Progenitor cell of endocrine pancreas (in vitro differentiated cells): ENCODE measurements at places on chromosomes 6 and 20.
A peak's percentile ranks its signal among the peaks of the same experiment; 100 is the strongest.

- no peaks in the 10 kb centered on the region for H3K36me3 ChIP-seq
- H3K27ac ChIP-seq = no peak overlapping the region
- H3K4me1 ChIP-seq = no peaks in the 10 kb centered on the region
- H3K4me3 ChIP-seq = no peak overlapping the region
These were observed 72.8 kb downstream of the RIPOR3 start for GRCh38 chr20:50618537-50618936.

DNA sequence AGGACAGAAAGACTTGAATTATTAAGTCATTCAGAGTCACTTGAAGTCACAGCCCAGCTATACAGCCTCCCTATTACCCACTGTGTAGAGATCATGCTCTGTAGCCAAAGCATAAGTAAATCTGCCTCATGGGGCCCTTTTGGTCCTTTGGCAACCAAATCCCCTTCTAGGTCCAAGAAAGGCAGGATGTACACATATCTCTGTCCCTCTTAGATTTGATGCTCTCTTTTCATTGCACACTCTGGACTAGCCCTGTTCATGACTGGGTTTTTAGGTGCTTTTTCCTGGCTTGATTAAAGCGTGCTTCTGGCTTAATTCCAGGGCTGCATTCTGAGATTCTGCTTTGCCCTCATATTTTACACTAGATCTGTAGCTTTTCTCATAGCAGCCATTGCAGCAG, 296.8 kb downstream of the TENT5A start:
- no peaks in the 10 kb centered on the region for H3K27me3 ChIP-seq
- no peak overlapping the region for H3K4me3 ChIP-seq
- no peaks in the 10 kb centered on the region for H3K4me1 ChIP-seq

GRCh38 chr20:21100578-21101452, 5.3 kb downstream of the LINC00237 start:
- peaks cover 13% of the 10 kb centered on the region for H3K4me1 ChIP-seq
- DNase-seq = peak; percentile 11
- no peaks in the 10 kb centered on the region for H3K36me3 ChIP-seq
- H3K4me3 ChIP-seq = peak overlapping the region; percentile 72
- peak overlapping the region; percentile 80 for H3K27ac ChIP-seq

GRCh38 chr20:44471481-44471882, 4.2 kb upstream of the TTPAL start:
- peaks cover 7% of the 10 kb centered on the region for H3K4me1 ChIP-seq
- H3K4me3 ChIP-seq = no peak overlapping the region
- H3K36me3 ChIP-seq = no peaks in the 10 kb centered on the region
- peak overlapping the region; percentile 51 for H3K27ac ChIP-seq

DNA sequence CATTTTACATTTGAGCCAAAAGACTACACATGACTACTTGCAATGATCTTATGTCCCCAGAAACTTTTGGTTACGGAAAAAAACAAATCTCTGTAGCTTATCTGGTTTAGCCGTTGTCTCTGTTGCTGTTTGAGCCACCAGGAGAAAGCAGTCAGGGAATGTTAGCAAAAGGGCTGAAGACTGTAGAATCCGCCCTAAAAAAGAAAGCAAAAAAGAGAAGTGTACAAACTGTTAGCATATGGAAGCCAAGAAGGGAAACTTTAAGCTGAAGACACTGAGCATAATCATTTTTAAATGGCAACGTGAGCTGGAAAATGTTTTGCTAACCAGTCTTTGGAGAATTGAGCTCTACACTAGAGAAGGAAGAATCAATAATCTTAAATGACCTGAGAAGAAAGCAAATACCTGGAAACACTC, 69.9 kb upstream of the MYLIP start:
- H3K27ac ChIP-seq = peak overlapping the region; percentile 40
- peaks cover 39% of the 10 kb centered on the region for H3K27me3 ChIP-seq
- no peak for DNase-seq
- no peaks in the 10 kb centered on the region for H3K36me3 ChIP-seq
- peaks cover 16% of the 10 kb centered on the region for H3K4me1 ChIP-seq

- no peak for DNase-seq
- no peaks in the 10 kb centered on the region for H3K27me3 ChIP-seq
- H3K27ac ChIP-seq = peak overlapping the region; percentile 64
- no peak overlapping the region for H3K4me3 ChIP-seq
These were observed 329.5 kb downstream of the PRL start for GRCh38 chr6:21967056-21967974.

DNA sequence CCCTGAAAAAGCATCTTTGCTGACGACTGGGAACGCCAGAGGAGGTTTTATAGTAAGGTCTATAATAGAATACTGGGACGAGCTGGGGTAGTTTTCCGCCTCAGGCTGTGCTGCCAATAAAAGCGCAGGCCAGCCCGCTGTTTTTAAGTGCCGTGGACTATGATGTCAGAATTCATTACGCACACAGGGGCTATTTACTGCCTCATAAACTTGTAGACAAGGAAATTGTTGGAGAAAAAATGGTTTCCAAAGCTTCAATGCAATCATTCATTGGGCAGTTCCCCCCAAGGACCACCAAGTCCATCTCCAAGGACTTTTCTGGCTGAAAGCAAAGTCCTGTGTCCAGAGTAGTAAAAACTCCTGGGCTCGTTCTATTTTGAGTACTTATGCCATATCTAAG, 20.4 kb upstream of the FOXF2 start:
- no peak overlapping the region for H3K27ac ChIP-seq
- peaks cover 78% of the 10 kb centered on the region for H3K27me3 ChIP-seq
- no peaks in the 10 kb centered on the region for H3K36me3 ChIP-seq
- DNase-seq = no peak

DNA sequence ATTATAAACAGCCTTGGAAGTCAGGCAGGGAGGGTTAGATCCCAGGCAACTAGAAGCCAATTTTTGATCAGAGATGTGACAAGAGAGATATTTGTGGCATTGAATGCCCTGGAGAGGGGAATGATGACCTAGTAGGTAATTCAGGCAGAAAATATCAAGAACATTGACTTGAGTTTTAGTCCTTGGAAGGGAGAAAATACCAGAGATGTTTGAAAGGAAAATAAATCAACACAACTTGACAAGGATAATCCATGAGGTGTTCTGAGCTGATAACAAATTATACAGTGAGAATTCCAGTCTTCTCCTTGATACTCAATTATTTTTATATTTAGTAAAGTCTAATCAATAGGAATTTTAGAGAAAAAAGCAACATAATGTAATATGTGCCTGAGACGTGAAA, 10.6 kb upstream of the MARCKS start:
- H3K27ac ChIP-seq = no peak overlapping the region
- no peak overlapping the region for H3K4me3 ChIP-seq
- no peaks in the 10 kb centered on the region for H3K36me3 ChIP-seq
- H3K27me3 ChIP-seq = peaks cover 11% of the 10 kb centered on the region

- H3K27me3 ChIP-seq = peaks cover 16% of the 10 kb centered on the region
- no peak overlapping the region for H3K27ac ChIP-seq
- H3K4me3 ChIP-seq = no peak overlapping the region
- H3K36me3 ChIP-seq = no peaks in the 10 kb centered on the region
- H3K4me1 ChIP-seq = no peaks in the 10 kb centered on the region
- DNase-seq = no peak
These were observed 330.2 kb downstream of the TAF4 start for GRCh38 chr20:61735503-61735785.

GRCh38 chr6:111844921-111845320, 28.3 kb downstream of the FYN start:
- peaks cover 30% of the 10 kb centered on the region for H3K4me1 ChIP-seq
- H3K4me3 ChIP-seq = no peak overlapping the region
- H3K27me3 ChIP-seq = no peaks in the 10 kb centered on the region
- peaks cover 3% of the 10 kb centered on the region for H3K36me3 ChIP-seq

GRCh38 chr6:138844192-138844591, 48.3 kb downstream of the ECT2L start:
- DNase-seq = no peak
- H3K36me3 ChIP-seq = no peaks in the 10 kb centered on the region
- no peak overlapping the region for H3K27ac ChIP-seq
- no peaks in the 10 kb centered on the region for H3K27me3 ChIP-seq

DNA sequence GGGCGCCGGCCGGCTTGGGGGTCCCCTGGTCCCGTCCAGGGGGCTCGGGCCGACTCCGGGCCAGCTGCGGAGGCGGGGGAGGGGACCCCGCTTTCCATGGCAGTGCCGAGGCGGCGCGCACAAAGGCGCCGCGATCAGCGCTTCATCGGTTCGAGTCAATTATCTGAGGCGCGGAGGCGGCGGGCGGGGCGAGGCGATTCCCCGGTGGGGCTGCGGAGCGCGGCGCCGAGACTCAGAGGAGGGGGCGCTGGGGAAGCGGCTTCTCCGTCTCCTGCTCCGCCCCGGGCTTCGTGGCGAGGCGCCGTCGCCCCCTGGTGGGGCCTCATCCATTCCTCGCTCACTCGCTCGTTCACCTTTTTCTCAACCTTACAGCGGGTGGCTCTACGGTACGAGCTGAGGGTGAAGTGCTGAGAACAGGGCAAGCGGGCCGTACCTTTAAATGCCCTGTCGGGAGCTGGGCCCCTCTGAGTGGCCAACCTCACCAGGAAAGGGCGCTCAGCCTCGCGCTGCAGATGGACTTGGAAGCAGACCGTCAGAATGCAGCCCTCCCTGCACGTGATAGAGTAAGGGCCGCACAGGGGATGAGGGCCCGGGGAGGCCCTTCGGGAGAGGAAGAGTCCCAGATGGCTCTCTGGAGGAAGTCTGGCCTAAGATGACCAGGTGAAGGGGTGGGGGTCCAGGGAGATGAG, 39.9 kb downstream of the SLC52A3 start:
- H3K4me1 ChIP-seq = peaks cover 3% of the 10 kb centered on the region
- peak; percentile 76 for DNase-seq
- peak overlapping the region; percentile 62 for H3K4me3 ChIP-seq
- H3K27ac ChIP-seq = no peak overlapping the region
- H3K36me3 ChIP-seq = no peaks in the 10 kb centered on the region
- peaks cover 65% of the 10 kb centered on the region for H3K27me3 ChIP-seq

DNA sequence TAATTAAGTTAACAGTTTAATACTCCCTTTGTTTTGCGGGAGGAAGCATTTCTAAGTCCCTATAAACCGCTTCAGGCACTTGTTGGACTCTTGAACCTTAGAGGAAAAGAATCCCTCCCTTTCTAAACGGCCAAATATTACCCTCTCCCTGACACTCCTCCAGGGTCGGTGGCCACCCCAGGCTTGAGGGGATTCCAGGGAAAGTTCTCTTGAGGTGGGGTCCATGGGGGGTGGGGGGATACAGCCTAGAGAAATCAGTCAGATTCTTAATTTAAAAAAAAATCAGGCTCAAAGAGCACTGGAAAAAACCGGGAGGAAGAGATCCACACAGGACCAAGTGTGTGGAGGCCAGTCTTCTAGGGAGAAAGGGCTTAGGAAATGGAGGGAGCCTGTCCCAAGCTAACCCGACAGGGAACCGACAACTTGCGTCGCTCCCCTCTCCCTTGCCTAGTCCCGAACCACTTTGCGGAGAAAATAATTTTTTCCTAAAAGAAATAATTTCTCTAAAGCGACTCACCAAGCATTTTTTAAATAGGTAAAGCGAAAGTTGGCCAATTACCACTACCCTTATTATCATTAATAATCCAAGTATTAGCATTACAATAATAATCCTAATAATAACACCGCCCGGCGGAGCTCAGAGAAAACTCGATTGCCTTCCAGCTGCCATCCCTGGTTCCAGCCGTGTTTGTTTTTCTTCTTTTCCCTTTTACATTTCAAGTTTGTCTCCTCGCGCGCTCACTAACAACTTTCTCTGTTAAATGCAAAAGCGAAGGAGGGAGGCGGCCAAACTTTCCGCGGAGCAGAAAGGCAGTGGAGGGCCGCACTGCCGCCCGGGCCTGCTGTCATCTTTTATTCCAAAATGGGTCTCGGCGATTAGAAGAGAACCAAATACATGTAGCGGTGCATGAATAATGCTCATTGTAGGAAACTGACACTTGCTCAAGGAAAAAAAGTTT, 4.8 kb downstream of the NR2E1 start:
- H3K4me1 ChIP-seq = peaks cover 15% of the 10 kb centered on the region
- no peak overlapping the region for H3K4me3 ChIP-seq
- H3K27ac ChIP-seq = no peak overlapping the region
- no peaks in the 10 kb centered on the region for H3K36me3 ChIP-seq
- H3K27me3 ChIP-seq = peaks cover 90% of the 10 kb centered on the region
- no peak for DNase-seq

DNA sequence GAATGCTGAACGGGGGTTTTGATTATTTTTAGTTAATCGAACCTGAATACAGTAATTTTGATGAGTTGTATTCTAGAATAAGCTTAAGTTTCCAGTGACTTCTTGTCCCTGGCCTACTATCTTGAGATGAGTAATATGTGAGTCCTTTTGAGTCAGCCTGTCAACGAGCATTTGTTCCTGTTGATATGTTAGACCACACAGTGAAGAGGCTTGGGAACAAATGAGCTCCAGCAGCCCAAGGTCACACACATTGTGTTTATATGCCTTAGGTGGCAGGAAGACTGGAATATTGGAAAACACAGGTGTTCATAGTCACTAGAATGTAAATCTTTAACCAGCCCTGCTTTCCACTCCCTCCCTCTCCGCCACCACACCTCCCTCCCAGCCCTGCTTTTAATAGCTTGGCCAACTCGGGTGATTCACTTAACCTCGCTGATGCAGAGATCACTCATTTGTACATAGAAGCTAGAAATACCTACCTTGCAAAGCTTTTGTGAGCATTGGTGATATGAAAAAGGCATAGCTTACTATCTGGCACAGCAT, 9.1 kb downstream of the SMPDL3A start:
- H3K27ac ChIP-seq = peak overlapping the region; percentile 88
- no peaks in the 10 kb centered on the region for H3K27me3 ChIP-seq
- H3K4me1 ChIP-seq = peaks cover 45% of the 10 kb centered on the region
- peak overlapping the region; percentile 18 for H3K4me3 ChIP-seq
- H3K36me3 ChIP-seq = no peaks in the 10 kb centered on the region

- DNase-seq = no peak
- H3K4me3 ChIP-seq = peak overlapping the region; percentile 57
- peaks cover 4% of the 10 kb centered on the region for H3K36me3 ChIP-seq
- H3K4me1 ChIP-seq = peaks cover 39% of the 10 kb centered on the region
These were observed 2.5 kb downstream of the PPP1R18 start for GRCh38 chr6:30683980-30684338.

DNA sequence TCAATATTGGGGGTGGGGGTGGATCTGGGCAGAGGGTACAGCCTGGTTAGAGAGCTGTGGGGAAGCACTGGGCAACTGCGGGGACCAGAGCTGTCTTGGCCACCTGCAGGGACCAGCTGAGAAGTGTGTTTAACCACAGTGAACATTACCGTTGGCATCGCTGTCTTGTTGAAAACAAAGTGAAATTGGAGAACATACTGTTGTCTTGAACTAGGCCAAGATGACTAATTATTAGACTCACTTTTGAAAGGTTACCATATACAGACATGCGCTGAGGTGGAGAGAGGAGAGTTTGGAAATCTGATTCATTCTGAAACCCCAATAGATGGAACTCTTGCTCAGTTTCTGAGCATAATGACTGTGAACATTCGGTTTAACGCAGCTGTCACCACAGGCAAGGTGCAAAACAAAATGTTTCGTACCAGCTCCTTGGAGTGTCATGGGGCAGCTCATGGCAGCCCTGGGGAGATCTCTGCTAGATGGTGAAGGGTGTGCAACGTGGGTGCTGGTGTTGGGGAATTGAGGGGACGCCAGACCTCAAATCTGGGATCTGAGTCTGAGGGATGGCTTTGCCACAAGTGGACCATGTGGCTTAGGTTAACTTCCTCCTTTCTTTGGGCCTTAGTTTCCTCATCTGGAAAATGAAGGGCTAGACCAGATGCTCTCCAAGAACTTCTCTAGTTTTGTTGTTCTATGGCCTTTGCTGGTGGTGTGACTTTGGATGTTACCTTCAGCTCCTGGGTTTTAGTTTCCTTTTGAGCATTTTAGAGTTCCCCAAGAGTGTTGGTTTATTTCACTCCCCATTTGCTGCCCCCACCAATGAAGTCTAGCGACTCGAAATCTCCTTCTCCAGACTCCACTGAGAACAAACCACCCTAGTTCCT, 24.6 kb upstream of the GTSF1L start:
- no peak overlapping the region for H3K4me3 ChIP-seq
- peaks cover 33% of the 10 kb centered on the region for H3K27me3 ChIP-seq
- H3K4me1 ChIP-seq = peaks cover 5% of the 10 kb centered on the region
- no peak for DNase-seq
- H3K27ac ChIP-seq = no peak overlapping the region
